Stimulated activated naive CD8-positive, alpha-beta T cell treated with anti-CD3 and anti-CD28 coated beads, Interleukin-15, amount 100 ng/mL, for 72 hours (primary cell): ENCODE measurements at places on chromosomes 12 and 14.
A peak's percentile ranks its signal among the peaks of the same experiment; 100 is the strongest.

GRCh38 chr14:20781803-20782202 lies 735 bp downstream of the RNASE6 start:
- DNase-seq, result no peak

DNA sequence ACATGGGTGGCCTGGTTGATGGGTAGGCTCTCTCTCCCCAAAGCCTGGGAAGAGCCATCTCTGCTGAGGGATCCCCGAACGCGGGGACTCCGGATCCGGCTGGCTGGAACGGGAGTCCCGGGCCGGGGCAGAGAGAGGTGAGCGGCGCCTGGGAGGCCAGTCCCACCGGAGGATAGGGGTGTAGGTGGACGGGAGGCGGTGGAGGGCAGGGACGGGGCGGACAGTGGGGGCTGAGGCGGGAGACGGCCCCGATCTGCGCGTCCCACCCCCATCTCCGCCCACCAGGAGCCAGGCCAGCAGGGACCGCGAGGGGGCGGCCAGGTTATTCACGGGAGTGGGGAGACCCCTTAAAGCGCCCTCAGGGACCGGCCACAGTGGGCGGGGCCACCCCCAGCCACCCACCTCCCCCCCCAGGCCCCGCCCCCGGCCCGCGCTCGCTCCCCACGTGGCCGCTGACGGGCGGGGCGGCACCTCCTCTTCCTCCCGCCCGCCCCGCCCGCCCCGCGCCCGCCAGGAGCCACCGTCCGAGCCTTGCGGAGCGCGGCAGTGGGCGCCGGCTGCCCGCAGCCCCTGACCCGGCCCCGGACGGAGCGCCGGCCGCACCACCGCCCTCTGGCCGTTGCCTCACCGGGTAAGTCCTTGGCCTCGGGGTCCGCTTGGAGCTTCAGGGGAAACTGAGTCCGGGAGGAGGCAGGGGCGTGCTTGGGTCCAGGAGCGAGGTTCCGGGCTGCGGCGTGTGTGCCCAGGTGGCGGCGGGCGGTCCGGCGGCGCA lies at the start of gene INF2:
Gene INF2, plus strand, starts transcription at position 510 of the 772 bp plus-strand sequence. CDS start 11,748 bp downstream, outside the sequence.
- peak; percentile 49 for DNase-seq

- DNase-seq, result no peak
These were observed 9.4 kb downstream of the ANKRD9 start for GRCh38 chr14:102500158-102500662.

DNA sequence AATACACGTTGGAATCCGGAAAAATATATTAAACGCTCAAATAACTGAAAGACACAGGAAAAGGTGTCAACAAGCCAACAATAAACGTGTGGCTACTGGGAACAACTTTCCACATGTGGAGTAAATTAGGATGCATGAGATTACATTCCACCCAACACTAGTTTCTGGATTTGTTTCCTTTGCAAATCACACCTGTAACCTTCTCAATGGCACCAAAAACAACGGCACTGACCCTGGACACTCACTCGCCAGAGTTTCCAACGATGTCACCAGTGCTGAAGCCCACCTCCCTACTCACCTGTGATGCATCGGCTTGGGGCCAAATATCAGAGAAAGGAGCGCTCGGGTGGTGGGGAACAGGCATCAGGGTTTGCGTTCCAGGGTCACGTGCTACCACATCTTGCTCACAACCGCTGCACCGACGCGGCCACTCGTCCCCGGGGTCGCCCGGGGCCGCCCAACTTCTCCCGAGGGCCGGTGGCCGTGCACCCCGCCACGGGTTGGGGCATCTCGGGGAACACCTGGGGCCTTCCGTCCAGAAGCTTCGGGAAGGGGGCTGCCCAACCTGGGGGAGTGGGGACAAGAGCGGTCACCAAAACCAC lies 629 bp downstream of the PRDM4 start:
- peak; percentile 18 for DNase-seq

DNA sequence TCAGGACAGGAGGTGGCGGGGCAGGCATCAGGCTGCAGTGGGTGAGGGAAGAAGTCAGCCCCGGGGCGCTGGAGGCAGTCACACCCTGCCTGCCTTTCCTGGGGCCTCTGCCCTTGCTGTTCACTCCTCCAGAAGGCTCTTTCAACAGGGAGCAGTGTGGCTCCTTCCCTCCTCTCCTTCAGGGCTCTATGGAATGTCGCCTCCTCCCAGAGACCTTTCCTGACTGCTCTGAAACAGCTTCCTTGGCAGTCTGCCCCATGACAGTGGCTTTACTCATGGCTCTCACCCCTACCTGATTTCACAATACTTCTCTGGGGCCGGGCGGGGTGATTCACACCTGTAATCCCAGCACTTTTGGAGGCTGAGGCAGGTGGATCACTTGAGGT lies 7.1 kb downstream of the RHOF start:
- no peak for DNase-seq

DNA sequence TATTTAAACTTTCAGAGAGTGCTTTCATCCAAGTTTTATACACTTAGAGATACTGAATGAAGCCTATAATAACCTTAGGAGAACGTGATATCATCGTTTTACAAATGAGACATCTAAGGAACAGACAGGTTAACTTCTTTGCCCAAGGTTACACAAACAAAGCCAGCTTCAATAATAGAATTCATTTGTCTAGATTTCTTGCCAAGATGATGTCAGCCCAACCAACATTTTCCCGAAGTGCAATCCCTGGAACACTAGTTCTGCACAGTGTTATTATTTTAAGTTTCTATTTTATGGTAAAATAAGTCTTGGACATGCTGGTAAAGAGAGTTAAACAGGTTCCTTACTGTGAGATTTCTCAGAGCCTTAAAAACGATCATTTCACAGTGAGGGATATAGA lies 174.6 kb downstream of the SLC25A21 start:
- no peak for DNase-seq

- DNase-seq, result no peak
These were observed 56.6 kb downstream of the WDR20 start for GRCh38 chr14:102196039-102196901.

DNA sequence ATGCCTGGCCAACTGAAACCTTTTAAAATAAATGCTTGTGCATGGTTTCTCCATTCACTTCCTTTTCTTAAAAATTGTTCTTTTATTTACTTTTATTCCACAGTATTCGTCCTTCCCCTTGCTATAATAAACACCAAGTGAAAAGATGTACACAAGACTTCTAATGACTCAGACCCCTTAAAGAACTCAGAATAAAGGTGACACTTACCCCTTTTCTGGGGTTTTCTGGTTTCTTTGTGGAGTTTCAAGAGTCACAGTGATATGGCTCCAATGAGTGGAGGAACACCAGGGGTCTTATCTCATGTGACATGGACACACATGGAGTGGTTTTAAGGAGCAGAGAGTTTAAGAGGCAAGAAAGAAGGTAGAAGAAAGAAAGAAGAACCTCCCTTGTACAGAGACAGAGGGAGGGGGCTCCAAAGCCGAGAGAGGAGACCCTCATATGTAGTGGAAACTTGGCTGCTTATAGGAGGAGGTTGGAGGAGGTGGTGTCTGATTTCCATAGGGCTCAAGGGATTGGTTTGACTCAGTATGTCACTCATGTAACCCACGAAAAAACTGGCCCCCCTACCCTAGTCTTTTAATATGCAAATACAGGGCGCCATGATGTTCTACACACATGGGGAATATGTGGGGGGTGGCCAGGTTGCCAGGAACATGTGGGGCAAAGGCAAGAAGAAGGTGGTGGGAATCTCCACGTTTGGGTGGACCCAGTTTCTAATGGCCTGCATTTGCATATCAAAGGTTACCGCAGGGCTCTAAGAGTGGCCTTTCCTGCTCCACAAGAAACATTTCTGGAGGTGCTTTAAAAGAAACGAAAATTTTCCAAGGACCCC lies 22.1 kb upstream of the CD69 start:
- DNase-seq, result no peak

DNA sequence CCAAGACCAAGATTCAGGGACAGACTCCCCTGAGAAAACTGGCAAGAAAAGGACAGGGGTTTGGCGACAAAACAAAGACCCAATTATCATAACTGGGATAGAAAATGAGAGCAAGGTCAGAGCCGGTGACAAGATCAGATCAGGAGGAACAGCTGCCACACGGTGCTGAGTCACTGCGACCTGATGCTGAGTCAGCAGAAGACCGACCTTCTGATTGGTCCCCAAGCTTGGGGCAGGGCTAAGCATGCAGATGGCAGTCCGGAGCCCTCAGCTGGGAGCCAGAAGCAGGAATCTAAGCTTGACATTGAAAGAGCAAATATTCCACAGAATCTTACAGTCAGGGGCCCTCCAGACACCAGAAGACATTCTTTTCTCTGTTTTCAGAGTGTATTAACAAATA lies 19.1 kb upstream of the ARMH4 start:
- DNase-seq, result no peak

GRCh38 chr12:77049767-77050353 lies 15.5 kb downstream of the E2F7 start:
- peak; percentile 6 for DNase-seq

DNA sequence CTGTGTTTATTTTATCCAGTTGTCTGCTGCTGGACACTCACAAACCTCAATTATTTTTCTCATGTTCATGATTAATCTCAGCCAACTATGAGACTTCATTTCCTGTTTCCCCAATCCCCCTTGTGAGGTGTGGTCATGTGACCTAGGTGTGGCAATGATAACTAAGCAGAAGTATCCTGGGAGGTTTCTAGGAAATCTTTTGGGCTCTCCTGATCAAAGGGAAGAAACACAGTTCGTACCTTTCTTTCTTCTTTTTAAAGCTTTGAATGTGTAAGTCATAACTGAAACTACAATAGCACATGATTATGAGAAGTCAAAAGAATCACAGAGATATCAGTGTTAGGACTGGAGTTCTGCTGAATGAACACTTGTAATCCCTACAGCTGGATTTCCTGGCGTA lies 34.4 kb upstream of the MANSC4 start:
- DNase-seq, result no peak

DNA sequence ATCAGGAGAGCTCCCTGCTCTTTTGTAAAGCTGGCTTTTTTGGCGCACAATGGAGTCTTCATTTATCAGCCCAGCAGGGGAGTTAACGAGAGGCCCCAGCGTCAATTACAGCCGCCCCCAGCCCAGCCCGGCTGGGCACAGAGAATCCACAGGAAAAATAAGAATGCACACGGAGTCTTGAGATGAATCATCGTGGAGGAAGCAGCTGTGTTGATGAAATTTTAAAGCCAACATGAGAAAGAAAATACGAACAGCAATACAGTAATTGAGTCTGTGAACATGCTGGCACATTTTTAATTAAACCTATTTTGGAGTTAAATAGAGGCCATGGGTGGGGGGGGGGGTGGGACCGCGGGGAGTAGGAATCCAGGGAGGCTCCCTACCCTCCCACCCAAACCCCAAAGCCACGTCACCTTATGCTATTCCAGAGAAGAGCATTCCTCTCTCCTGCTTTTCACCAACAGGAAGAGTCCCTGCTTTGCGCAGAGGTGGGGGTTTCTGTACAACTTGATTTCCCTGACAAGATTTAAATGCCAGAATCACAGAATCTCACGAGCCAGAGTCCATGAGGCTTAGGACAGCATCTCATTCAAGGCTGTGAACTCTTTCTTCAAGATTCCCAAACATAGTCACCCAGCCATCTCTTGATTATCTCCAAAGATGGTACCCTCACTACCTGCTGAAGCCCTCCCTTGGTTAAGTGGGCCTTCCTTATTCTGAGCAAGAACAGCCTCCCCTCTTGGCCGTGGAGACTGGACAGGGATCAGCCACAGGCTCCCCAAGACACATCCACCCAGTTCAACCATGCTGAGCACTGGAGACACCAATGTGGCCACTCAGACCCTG lies 50.3 kb downstream of the CCNK start:
- DNase-seq, result no peak

DNA sequence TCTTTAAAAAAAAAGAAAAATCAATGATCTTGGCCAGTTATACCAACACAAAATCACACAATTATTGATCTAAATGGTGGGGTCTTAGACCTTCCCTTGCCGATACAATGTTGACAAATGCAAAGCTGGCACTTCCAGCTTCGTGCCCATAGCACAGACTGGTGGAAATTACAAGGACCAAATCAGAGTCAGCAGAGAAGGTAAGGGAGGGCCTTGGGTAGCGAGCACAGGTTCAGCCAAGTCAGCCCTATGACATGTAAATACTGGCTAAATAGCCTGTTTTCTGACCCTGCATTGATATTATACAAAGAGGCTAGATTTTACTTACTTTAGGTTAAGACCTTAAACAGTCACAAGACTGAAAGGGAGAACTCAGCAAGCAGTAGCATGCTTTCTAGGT lies 30.3 kb upstream of the WDR89 start:
- DNase-seq, result no peak

- DNase-seq, result no peak
These were observed 146.1 kb downstream of the KITLG start for GRCh38 chr12:88433997-88434703.

DNA sequence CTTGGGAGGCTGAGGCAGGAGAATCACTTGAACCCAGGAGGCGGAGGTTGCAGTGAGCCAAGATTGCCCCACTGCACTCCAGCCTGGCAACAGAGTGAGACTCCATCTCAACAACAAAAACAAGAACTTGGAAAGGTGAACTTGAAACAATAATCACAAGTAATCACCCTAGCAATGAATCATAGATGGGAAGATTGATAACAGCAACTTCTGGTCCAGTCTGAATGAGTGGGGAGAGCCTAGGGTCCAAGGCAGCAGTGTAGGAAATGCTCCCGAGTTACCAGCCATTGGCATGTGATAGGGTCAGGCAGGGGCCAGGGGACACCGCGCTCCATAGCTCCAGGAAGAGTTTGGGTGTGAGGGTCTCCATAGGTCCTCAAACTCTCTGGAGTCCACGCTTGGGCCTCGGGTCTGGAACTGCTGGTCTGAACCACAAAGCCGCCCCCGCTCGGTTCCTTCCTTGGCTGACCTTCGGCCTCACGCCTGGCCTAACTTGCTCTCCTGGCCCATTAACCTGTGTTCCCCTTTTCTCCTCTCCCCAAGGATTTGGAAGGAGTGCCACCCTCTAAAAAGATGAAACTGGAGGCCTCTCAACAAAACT lies 19.9 kb upstream of the MLXIP start:
- DNase-seq, result no peak

GRCh38 chr12:130813436-130813835 lies 25.6 kb downstream of the STX2 start:
- DNase-seq, result no peak

DNA sequence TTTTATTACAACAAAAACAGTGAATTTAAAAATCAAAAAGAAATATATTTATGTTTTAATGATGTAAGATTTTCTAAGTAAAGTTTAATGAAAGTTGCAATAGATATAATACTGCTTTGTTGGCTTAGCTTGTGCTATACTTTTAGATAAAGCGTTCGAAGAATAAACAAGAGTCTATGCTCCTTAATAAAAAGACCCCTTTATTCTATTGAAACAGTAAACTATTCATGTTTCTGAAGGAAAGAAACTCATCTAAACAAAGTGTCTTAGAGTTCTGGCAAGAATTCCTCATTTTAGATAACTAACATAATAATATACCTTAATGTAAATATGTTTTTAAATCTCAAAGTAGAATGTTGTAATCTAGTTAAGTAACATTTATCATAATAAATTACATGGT lies 179.0 kb downstream of the RASSF9 start:
- DNase-seq, result no peak

DNA sequence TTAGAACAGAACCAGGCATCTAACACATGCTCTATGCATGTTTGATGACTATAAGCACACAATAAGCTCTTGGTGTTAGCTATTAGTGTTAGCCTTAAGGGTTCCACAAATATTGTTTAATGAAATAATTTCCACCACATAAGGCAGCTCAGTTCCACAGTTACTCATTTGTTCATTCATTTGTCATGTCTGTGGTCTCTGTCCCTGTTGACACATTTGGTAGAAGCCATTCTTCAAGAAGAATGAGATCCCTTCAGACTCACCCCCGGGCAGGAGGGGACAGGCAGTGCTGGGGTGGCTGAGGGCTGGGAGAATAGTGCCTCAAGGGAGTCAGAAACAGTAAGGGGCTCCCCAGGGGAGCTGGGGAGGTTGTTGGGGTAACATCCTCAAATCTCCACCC lies 3.7 kb upstream of the FAIM2 start:
- no peak for DNase-seq
